Ovary (tissue), 10 donors: ENCODE measurements at places on chromosomes 1 and 21. TPM values are rescaled to one million over a fixed set of nuclear protein-coding genes. Genes with fewer than 3 reads are reported as not detected.

GRCh38 chr1:205502111-205502810 is 2.2 kb upstream of the CDK18 start:
- no peak for DNase-seq

- DNase-seq = no peak
Observed at GRCh38 chr1:172928412-172928811, 122.3 kb downstream of the TNFSF18 start.

DNA sequence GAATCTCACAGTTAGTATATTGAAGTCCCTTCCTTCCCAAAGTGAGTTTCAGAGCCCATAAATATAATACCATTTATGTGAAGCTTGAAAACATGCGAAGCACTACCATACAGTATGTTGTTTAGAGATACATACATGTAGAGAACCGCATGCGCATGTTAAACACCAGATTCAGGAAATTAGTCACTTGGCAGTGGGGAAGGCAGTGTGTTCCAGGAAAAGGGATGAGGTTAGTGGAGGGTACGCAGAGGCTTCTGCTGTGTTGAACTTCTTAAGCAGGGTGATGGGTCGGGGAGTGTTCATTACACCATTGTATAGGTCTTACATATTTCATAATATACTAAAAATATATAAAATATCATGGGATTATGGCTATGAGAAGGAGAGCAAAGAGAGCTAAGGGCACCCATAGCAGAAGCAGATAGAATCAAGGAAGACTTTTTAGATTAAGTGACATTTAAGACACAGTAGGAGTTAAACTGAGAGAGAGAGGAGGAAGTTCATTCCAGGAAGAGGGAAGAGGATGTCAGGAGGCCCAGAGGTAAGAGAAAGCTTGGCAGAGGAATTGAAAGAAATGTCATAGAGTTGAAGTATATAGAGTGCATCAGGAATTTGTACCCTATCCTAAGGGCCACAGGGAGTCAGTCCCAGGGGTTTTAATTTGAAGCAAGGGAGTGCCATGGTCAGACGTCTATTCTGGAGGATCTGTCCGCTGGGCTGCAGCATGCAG is 43.5 kb upstream of the SARS1 start:
- no peak for DNase-seq

GRCh38 chr1:182406012-182406411 is 5.5 kb upstream of the TEDDM1 start:
- no peak for DNase-seq

DNA sequence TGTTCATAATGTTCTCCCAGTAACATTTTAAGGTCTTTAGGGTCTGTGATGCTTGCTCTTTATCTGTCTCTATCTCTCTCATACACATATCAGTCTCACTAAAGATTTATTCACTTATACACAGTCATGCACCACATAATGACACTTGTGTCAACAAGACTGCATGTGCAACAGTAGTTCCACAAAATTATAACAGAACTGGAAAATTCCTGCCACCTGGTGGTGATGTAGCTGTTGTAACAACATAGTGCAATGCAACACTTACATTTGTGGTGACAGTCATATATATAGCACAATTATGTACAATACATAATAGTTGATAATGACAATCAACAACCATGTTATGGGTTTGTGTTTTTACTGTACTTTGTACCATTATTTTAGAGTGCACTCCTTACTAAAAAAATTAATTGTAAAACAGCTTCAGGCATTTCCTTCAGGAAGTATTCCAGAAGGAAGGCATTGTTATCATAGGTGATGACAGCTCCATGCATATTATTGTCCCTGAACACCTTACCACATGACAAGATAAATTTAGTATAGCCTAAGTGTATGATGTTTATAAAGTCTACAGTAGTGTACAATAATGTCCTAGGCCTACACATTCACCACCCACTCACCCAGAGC is 8.1 kb downstream of the TDRD5 start:
- no peak for DNase-seq

GRCh38 chr1:202967684-202968281 is 726 bp upstream of the CYB5R1 start:
- DNase-seq = no peak

CRYAA gene
- total RNA-seq = not detected

KRTAP27-1 gene
- not detected for total RNA-seq

LCE1F gene
- total RNA-seq = not detected

TNFRSF1B gene
- total RNA-seq = 11.4 TPM
